ENCODE measurements at places on chromosomes 6 and 20. TPM values are rescaled to one million over a fixed set of nuclear protein-coding genes. Genes with fewer than 3 reads are reported as not detected.

Gene TAP1
- total RNA-seq, result 32.2 TPM

GRCh38 chr6:77228279-77228678 lies 235.0 kb downstream of the HTR1B start:
- no peak for DNase-seq

Gene TSHZ2
- 0.07 TPM for total RNA-seq

Gene VWA7
- total RNA-seq, result 14.6 TPM

- no peak for DNase-seq
Measured at GRCh38 chr20:38649275-38649891, 47.8 kb downstream of the ARHGAP40 start.

GRCh38 chr20:35742741-35743523 lies 872 bp upstream of the RBM39 start:
- DNase-seq, result no peak

GRCh38 chr6:109002051-109002697 lies 92.5 kb downstream of the SESN1 start:
- DNase-seq, result no peak

- DNase-seq, result peak; percentile 34
Measured at GRCh38 chr20:4956200-4956810, 45.0 kb downstream of the SLC23A2 start.

DNA sequence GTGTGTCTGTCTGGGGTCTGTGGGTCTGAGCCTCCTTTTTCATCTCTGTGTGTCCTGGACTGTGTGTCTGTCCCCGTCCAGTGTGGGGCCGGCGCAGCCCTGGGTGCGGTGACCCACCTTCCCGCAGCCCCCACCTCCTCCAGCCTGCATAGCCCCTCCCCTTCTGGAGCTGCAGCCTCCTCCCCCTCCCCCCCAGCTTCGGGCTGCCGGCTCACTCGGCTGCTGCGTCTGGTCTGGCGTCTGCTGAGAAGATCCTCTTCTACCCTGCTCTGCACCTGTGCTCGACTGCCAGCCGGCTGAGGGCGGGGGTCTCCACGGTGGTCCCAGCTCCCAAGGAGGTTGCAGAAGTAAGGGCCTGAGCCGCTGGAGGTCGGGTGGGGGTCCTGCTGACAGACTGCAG lies 7.6 kb upstream of the LKAAEAR1 start:
- DNase-seq, result no peak

Gene GJA10
- not detected for total RNA-seq

Gene HLA-DQA1
- total RNA-seq, result 0.86 TPM

Gene ULBP1
- total RNA-seq, result 12.4 TPM
